ENCODE measurements at places on chromosomes 6 and 20. TPM values are rescaled to one million over a fixed set of nuclear protein-coding genes. Genes with fewer than 3 reads are reported as not detected.

- DNase-seq, result no peak
These were observed at the start of gene TREM1 for GRCh38 chr6:41286544-41287346. Gene TREM1, minus strand, starts transcription at chr6:41286682. Its CDS starts 27 bp downstream, at chr6:41286655.

- no peak for DNase-seq
These were observed 2.4 kb upstream of the DEFB114 start for GRCh38 chr6:49966334-49966733.

The COL19A1 gene
- total RNA-seq, result 2.0 TPM

The KCTD20 gene
- total RNA-seq, result 89.1 TPM

The ZBP1 gene
- not detected for total RNA-seq

Measured in chondrocyte (in vitro differentiated cells).